ENCODE measurements at places on chromosomes 12 and 14. TPM values are rescaled to one million over a fixed set of nuclear protein-coding genes. Genes with fewer than 3 reads are reported as not detected.
A peak's percentile ranks its signal among the peaks of the same experiment; 100 is the strongest.

JKAMP gene
- polyA plus RNA-seq, result 70.8 TPM

P2RX2 gene
- polyA plus RNA-seq, result 4.9 TPM

GALNT6 gene
- 2.0 TPM for polyA plus RNA-seq

NEUROD4 gene
- polyA plus RNA-seq, result not detected

CPNE8 gene
- 7.9 TPM for polyA plus RNA-seq

KRT73 gene
- polyA plus RNA-seq, result 0.17 TPM

DDX54 gene
- 61.9 TPM for polyA plus RNA-seq

SIX6 gene
- not detected for polyA plus RNA-seq

TSHR gene
- polyA plus RNA-seq, result 0.30 TPM

TOMM20L gene
- polyA plus RNA-seq, result 0.60 TPM

CISTR gene
- not detected for polyA plus RNA-seq

DNA sequence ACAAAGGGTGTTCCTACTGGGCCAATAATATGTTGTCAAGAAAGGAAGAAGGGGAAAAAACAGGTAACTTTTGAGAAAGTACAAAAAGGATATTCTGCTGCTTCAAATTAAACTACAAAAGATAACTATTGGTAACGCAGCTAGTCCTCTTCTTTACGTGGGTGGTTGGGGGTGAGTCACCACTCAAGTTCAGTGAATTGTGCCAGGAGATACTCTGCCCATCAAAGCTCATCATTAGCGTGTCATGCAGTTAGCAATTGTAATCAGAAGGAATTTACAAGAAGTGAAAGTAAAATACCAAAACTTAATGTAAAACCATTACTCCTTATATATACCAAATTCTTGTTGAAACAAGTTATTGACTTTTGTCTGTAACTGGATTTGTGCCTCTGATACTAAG is 342.0 kb downstream of the NPAS3 start:
- no peak for DNase-seq

GRCh38 chr14:21047378-21047781 is 5.2 kb downstream of the RNASE7 start:
- DNase-seq, result no peak

GRCh38 chr14:91893669-91894068 is 26.3 kb upstream of the TC2N start:
- no peak for DNase-seq

DNA sequence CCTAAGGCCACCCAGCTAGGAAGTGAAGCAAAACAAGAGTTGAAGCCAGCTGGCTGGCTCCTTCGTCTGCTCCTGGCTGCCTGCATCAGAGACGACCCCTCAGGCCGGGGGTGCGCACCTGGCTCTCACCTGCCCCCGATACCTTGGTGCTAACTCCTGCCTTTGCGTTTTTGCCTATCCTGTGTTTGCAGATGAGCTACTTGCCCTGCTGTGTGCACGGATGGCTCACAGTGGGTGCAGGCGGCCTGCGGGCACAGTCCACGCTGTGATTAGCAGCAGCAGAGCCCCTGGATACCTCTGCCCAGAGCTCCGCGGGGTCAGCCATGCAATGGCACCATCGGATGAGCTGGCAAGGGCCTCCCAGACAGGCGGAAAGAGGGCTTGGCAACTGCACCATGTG is 31.2 kb upstream of the FZD10 start:
- no peak for DNase-seq

DNA sequence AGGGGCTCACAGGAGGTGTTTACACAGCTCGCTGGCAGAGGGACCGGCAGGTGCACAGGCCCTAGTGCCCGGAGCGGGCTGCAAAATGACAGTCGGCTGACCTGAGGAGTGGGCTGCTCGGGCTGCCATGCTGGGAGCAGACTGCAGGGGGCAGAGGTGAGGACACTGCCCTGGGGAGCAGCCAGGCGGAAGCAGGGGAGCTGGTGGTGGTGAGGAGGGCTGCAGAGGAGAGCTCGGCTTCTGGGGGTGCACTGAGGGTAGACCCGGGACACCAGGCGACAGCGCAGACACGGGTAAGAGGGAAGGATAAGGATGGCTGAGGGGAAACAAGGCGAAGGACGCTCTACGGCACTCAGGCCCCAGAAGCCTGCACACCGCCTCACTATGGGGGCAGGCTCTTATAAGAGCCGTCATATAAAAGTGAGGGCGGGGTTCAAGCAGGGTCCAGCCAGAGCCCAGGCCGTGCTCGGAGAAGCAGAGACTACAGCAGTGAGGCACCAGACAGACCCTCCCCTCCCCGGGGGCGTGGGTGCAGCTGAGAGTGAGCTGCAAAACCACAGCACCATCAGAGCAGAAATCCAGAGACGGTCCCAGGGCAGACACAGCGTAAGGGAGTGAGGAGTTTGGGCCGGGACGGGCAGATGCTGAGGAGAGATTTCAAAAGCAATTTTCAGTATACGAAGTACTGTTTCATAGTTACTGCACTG is 62.5 kb downstream of the CCDC88C start:
- no peak for DNase-seq

DNA sequence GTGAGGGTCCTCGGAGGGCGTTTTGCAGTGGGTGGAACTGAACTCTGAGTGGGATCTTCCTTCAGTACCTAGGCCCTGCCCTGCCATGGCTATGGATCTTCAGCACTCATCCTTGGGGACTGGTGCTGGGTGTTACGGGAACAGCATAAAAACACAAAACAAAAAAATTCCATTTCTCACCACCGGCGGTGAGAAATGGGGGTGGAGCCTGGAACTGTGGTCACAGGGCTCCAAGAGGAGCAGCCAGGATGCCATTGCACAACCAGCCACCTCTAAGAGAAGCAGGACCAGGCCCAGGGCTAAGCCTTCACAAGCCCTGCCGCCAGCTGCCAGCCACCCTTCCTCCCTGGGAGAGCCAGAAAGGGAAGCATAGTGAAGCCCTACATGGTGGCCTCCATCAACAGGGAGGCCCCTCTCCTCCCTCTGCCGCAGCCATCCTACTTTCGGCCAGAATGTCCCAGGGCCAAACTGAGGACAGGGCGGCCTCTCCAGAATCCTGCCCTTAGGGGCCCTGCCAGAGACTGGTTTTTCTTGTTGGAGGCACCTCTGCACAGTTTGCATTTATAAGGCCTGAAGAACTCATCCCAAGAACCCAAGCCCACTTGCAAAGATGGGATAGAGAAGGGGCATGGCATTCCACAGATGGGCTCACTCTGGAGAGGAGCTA is 76.5 kb downstream of the VCPKMT start:
- DNase-seq, result no peak

DNA sequence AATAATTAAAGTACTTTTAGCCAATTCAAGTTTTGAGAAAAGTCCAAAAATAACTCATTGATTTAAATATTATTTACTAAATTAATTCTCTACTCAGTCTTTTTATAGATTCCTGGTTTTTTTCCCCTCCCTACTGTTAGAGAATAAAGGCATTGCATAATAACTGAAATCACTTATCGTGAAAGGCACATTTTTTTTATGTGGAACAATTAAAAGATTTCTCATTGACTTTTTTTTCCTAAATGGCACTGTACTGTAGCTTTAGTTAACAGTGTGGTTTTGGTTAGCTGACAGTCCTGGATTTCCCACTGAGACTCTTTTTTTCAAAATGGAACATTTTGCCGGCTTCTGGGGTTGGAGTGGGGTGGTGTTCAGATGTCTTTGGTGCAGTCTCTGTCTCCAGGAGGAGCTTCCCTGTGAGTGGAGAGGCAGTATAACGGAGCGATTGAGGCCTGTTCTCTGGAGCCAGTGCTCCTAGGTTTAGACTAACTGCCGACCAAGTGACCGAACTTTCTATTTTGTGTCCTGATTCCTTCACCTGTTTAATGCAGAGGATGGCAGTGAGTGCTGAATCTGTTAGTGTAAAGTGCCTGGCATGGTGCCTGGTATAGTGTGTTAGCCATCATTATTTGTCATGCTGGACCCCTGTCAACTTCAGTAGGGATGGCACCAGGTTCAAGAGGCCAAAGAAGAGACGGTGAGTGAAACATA is 117.7 kb downstream of the ADCK1 start:
- no peak for DNase-seq

- peak; percentile 92 for DNase-seq
These were observed at the start of gene LTBR for GRCh38 chr12:6383572-6384498. Gene LTBR (plus strand): TSS chr12:6384162. CDS start chr12:6384359, 197 bp downstream.

DNA sequence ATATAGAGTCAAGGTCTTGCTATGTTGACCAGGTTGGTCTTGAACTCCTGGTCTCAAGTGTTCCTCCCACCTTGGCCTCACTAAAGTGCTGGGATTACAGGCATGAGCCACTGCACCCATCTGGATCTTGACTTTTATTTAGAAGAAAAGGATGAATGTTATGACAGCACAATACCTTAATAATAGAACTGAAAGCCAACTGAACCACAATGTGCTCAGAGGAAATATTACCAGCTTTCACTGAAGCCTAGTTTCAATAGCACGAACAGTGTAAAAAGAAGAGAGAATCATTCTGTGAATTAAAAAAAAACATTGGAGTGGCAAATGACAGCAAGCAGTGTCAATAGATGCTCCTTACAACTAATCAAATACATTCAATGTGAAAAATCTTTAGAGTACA is 239.2 kb upstream of the RMST start:
- no peak for DNase-seq

DNA sequence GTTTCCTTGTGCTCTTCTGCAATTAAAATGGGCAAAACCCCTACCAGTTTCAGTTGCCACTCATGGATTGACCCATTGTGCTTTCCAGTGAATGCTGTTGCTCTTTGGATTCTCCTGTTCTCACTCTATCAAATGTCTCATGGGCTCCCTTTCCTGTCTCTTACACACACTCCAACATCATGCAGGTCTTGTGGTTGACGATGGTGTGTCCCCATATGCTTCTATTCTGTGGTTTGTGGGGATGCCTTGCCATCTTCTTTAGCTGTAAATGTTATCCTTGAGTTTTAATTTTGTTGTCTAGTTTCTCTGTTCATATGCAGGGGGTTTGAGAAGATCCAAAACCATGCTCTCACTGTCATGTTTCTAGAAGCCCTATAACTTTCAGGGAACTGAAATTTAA is 31.9 kb upstream of the FBXO34 start:
- no peak for DNase-seq

- DNase-seq, result no peak
These were observed 8.1 kb upstream of the CKAP4 start for GRCh38 chr12:106255952-106256351.

GRCh38 chr12:103677905-103678304 is 90.8 kb downstream of the STAB2 start:
- no peak for DNase-seq

GRCh38 chr12:33427071-33427470 is 12.5 kb downstream of the SYT10 start:
- DNase-seq, result no peak

DNA sequence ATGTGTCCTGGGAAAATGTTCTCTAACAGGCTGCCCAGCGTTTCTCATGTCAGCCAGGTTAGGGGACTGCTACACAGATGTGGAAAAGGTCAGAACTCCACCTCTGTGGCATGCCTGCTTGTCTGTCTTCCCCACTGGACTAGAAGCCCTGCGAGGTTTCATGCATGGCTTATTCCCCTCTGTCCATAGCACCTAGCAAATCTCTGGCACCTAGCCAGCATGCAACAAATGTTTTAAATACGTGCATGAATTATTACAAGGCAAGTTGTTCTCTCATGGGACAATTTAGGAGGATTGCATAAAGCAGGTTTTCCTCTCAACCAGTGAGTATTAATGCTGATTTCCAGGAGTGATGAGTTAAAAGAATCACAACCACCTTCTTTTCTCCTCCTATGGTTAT is 21.4 kb upstream of the KCNK13 start:
- no peak for DNase-seq

DNA sequence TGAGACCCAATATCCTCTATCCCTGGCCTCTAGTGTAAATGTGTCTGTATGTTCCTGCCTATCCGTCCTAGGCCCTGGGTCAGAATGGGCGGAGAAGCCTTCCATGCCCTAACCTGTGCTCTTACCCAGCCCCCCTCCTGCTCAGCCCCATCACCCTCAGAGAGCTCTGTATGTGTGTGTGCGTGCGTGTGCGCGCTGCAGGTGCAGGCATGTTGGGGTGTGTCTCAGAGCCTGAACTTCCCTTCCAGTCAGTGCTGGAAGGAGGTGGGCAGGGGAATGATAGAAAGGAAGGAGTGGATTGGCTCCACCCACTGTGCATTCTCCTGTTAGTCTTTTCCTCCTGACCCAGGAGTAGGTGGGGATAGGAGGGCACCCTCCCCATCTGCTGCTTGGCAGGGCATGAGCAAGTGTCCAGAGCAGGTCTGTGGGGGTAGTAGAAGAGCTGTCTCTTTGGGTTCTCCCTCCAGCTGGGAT is 7.2 kb downstream of the NAB2 start:
- no peak for DNase-seq

- no peak for DNase-seq
These were observed 26.6 kb downstream of the FUT8 start for GRCh38 chr14:65439117-65439516.

- DNase-seq, result no peak
These were observed 18.7 kb upstream of the CPM start for GRCh38 chr12:68951652-68952051.

DNA sequence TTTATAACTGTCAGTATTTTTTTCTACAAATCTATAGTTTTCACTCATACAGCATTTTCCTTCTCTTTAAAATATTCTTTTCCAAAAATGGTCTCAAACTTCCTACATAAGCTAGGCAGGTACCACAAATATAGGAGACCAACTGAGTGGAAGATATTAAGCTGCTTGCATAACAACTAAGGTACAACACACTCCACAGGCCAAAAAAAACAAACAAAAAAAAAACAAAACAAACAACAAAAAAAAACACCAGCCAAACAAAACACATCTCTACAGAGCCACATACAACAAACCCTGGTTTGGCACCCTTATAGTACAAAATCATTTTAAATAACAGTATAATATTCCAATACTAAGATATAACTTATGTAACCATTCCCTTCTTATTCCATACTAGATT is 50.1 kb downstream of the SLC2A13 start:
- no peak for DNase-seq

- DNase-seq, result no peak
These were observed 357.1 kb upstream of the PDE3A start for GRCh38 chr12:20011200-20011599.

GRCh38 chr12:68207276-68207675 is 18.3 kb downstream of the IL26 start:
- DNase-seq, result no peak

DNA sequence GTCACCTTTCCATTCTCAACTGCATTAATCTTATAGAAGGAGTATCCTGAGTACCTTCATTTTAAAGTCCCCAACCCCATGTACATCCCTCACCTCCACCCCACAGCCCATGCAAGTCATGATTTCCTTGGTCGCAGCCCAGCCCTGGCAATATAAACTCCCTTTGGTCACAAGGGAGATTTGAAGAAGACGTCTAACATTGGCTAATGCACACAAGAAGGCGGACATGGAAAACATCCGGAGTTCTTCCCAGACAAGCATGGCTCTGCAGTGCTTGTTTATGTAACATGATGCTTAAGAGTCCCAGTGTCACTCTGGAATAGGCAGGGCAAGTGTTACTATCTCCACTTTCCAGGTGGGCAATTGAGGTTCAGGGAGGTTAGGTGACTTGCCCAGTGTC is 277.6 kb downstream of the DPF3 start:
- DNase-seq, result peak; percentile 80

DNA sequence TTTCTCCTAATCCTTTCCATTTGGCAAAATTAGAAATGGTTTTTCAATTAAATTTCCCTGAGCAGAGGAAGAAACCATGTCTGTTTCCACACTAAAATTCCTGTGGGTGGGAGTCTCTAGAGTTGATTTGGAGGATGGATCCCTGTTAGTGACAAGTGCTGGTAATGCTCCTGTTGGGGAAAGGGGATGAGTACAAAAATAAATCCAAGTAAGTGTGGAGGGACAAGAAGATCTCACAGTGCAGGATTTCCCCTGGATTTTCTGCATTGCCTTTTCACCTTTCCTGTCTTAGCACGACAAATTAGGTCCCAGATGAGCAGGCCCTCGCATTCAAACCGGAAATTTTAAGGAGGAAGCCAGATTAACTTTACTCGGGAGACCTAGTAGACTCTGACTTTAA is 107.5 kb downstream of the DAD1 start:
- no peak for DNase-seq

- no peak for DNase-seq
These were observed 80.2 kb downstream of the RMST start for GRCh38 chr12:97542666-97543280.
